ENCODE measurements at places on chromosomes 1 and 21.

GRCh38 chr1:107499139-107499744 lies 358.4 kb downstream of the NTNG1 start:
- peak; percentile 38 for ATAC-seq

DNA sequence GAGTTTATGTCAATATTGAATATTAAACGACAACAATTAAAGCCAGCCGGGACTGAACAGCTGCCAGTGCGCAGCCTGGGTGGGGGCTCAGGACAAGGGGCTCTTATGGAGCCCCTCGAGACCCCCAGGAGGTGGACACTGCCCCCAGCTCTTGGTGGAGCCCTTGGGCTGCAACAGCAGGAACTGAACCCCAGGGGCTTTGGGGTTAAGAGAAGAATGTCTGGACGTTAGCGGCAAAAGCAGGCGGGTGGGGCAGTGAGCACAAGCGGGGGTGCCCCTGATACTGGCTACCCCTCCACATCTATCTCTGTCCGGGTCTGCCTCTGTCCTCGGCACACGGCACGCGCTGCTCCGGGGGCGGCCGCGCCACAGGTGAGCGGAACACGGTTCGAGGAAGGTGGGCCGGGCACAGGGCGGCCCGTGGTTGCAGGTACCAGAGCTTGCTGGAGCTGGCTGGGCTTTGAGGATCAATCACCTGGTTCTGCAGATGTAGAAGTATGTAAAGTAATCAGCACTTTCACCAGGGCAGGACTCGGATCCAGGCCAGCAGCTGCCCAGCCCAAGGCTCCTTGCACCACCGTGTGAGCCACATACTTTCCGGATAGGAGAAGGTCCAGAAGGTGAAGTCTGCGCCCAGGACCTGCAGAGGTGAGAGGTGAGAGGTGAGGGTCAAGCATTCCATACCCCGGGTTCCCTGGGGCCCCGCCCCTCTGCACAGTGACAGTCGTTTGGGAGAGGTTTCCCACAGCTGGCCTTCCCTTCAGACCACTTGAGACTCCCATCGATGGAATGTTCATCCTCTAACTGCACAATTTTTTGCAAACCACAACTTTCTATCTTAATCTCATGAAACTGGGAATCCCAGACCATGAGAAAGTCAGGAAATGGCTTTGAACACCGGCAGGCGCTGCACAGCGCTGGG lies 12.4 kb upstream of the POFUT2 start:
- no peak for ATAC-seq

- no peak for ATAC-seq
Observed at GRCh38 chr1:42847111-42847595, 740 bp downstream of the ZNF691 start.

DNA sequence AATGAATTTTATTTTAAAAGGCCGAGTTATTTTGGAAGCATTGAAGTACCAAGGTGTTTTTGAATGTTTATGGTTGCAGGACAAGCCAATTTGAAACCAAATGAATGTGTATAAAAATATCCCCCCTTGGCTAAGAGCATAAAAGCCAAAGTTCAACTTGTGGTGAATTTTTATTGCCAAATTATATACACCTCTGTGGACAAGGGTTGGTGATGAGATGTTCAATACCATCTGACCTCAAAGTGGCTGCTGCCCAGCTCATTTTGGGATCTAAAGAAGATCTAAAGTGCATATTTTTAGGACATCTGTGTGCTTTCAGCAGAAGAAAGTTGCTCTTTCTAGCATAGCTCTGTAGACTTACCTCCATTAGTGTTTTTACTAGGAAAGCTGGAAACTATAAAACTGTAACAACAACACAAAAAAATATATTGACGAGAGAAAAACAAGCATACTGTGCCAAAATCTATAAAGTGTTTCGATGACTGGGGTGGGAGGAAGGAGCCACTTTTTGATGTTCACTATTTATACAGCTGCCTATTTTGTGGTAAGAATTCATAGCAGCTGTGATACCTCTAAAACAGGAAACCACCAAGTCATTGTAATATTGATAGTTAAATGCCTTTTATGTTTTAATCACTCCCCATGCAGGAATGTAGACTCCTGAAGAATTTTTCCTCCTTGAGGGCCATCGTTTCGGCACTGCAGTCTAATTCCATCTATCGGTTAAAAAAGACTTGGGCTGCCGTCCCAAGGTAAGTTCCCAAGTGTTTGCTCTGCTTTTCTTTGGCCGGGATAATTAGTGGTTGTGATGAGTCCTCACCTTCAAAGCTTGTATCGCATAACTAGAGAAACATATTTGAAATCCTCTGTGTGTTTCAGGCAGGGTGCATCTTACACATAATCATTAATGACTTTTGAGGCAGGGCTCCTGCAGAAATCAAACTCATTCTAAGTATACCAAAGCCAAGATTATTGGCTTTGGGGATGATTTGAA lies 83.2 kb downstream of the RGL1 start:
- peak; percentile 55 for ATAC-seq

GRCh38 chr21:42315296-42315891 lies at the start of gene TFF3:
TFF3 (minus strand) TSS chr21:42315409; CDS start chr21:42315374, 35 bp downstream.
- no peak for ATAC-seq

DNA sequence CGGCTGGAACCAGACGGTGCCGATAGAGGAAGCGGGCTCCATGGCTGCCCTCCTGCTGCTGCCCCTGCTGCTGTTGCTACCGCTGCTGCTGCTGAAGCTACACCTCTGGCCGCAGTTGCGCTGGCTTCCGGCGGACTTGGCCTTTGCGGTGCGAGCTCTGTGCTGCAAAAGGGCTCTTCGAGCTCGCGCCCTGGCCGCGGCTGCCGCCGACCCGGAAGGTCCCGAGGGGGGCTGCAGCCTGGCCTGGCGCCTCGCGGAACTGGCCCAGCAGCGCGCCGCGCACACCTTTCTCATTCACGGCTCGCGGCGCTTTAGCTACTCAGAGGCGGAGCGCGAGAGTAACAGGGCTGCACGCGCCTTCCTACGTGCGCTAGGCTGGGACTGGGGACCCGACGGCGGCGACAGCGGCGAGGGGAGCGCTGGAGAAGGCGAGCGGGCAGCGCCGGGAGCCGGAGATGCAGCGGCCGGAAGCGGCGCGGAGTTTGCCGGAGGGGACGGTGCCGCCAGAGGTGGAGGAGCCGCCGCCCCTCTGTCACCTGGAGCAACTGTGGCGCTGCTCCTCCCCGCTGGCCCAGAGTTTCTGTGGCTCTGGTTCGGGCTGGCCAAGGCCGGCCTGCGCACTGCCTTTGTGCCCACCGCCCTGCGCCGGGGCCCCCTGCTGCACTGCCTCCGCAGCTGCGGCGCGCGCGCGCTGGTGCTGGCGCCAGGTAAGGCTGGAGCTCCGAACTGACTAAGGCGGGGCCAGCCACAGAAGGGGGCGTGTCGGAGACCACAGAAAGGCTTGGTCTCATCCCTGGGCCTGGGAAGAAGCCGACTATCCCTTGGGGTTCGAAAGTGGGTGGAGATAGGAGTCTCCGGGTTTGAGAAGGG lies 486 bp downstream of the SLC27A3 start:
- ATAC-seq = peak; percentile 71

Data from activated CD4-positive, CD25-positive, alpha-beta regulatory T cell treated with anti-CD3 and anti-CD28 coated beads, Interleukin-2, amount 50 U/mL, for 24 hours (primary cell).